Panc1 (cell line): ENCODE measurements at places on chromosomes 7 and 10.

GRCh38 chr7:148466120-148466519, 124.4 kb upstream of the C7orf33 start:
- DNase-seq: no peak

DNA sequence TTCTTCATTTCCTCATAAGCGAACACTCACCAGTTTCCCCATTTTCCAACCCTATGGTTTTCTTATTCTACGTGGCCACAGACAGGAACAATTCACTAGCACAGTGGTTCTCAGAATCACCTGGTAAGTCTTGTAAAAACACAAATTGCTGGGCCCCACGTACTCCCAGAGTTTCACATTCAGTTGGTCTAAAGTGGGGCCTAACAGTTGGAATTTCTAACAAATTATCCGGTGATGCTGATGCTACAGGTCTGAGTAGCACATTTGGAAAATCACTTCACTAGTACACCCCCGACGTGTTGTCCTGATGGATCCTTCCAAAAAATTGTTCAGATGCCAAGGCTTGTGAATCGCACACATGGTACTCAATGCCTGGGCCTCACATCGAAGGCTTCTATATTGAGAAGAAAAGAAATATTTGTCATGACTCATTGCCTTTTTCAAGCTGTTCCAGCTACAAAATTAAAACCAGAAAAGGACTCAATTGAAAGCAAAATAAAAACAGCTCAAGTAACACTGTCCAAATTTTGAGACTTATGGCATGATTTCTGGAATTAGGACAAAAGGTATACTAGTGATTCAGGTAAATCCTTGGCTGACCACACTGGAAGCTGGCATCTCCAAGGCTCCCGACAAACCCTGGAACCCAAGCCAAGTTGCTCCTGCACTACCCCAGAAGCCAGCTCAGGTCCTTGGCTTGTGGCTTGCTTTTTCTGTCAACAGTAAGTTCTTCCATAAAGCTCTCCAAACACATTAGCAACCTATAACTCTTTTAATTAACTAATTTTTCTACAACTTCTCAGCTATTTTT, 12.9 kb upstream of the VIM start:
- DNase-seq: no peak

DNA sequence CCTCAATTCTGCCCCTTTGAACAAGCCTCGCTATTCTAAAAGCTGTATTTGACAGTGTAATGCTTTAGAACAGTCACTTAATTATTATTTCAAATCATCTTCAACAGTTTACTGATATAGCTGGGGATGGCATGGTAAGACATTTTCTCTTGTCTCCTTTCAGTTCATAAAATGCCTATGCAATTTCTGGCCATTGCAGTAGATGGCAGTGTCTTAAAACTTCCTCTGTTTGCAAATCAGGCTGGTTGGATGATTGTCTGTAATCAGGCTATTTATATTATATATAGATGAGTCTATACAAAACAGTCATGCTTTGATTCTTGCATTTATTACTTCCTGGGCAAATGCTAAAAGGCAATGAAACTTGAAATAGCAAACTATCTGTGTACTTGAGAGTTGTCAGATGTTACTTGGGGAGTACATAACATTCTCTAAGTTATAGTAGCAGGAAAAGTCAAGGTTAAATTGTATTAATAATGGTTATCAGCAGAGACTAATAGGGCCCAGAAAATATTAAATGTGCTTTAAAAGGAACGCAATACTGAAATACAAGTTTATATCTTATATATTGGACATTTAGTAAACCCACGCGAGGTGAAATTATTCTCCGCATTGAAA, 55.5 kb upstream of the LHFPL3 start:
- no peak for DNase-seq

DNA sequence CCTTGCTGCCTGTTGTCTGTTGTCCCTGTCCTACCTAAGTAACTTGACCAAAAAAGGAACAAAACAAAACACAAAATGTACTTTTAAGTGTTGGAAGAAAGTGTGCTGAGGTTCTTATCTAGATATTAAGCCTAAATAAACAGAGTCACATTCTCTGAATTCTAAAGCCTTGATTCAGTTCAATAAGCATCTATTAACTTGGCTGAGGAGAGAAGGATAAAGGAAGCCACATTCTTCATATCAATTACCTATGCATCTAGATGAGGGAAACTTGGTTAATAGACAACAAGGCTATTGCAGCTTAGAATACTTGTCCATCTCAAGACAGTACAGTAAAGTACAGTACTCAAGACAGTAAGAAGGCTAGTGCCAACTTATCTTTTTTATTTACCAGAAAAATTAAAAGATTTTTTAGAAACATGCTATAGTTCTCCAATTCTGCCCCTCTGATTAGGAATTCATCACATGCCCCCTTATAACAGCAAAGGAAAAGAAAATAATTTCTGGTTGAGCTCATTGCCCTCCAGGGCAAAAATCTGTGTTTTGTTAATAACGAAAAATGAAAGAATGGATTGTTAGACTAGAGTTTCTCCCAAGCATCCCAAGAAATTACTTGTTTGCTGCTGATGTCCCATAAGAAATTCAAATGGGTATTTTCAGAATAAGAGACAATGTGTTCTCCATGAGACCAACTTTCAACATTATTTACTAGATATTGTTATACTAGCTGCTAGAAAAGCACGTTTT, 546.5 kb upstream of the SEMA3D start:
- no peak for DNase-seq

DNA sequence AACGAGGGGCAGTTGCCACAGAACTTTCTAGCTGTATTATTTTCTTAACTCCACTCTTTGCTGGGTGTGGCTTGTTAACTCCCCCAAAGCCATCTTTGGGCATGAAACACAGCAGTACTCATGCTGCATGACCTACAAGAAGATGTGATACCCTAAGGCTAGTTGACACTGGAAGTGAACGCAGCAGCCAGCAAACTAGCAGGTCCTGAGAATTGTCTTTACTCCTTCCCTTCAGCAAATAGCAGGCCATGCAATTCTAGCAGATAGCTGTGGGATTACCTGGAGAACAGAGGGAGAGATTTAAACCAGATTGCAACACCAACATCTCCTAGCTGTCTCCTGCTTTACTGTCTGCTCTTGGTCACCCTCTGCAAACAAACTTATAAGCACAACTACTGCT, 688.0 kb upstream of the ZWINT start:
- no peak for DNase-seq

DNA sequence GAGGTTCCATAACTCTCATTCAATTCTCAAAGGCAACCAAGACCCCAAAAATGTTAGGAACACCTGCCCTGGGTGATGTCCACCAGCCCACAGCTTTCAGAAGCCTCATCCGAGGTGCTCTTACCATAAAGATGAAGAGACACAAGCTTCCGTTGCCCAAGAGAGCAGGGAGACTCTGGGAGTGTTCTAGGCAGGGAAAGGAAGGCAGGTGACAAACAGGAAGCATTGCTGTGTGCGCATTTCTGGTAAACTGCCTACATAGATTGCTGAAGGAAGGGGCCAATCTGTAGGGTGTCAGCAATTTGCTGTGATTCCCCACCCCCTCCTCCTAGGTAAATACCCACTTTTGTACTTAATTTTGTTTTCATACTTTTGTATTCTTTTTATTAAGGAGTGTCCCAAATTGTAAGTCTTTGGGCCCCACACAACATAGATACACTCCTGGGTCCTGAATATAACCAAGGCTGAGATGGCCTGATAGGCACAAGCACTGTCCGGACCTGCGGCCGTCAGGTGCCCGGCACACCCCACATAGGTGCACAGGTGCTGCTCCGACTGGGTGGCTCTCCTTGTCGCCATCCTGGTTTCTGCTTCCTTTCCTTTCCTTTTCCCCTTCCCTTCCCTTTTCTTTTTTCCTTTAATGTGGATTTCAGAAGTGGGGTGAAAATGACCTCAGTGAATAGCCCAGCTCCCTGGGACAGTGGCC, 51.4 kb upstream of the SMNDC1 start:
- no peak for DNase-seq

DNA sequence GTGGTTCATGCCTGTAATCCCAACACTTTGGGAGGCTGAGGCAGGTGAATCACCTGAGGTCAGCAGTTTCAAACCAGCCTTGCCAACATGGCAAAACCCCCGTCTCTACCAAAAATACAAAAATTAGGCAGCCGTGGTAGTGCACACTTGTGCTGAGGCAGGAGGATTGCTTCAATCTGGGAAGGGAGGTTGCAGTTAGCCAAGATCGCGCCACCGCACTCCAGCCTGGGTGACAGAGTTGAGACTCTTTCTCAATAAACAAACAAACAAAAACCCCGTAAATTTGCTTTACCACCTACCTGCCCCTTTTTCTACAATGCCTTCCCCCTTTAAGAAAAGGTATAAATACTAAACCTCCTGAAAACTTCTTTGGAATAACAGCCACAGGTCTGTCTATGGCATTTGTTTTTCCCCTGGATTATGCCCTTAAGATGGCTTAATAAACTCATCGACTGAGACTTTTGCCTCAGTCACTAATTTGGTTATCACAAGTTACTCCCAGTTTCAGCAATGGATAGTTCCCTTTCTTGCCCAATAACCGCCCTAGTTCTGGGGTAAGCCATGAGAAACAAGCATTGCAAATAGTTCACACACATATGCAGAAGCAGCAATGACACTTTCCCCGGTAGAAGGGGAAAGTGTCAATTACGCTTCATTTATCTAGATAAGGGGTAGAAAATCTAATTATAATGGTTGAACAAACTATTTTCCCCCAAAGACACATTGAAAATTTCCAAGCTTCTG, 52.8 kb upstream of the SVIL start:
- DNase-seq: no peak

GRCh38 chr10:75910032-75910431, 478.6 kb downstream of the LRMDA start:
- DNase-seq: no peak

GRCh38 chr7:40211276-40212003, 76.6 kb downstream of the SUGCT start:
- DNase-seq: no peak

GRCh38 chr7:94378356-94378755, 16.3 kb upstream of the COL1A2 start:
- DNase-seq: no peak

- no peak for DNase-seq
Observed at GRCh38 chr10:86798025-86798424, 41.6 kb downstream of the BMPR1A start.

- no peak for DNase-seq
Observed at GRCh38 chr7:111855842-111856227, 293.5 kb upstream of the IMMP2L start.

DNA sequence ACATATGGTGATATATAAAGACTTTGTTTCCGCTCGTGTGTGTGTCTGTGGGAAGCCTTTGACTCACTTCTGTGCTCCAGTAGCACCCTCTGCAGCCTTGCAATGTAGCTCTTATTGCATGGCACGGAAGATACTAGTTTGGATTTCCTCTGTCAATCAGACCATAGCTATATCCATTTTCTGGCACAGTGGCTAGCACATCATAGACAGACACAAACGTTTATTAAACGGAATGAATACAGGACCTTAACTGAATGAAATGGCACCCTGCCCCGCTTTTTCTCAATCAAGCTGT, 124.0 kb upstream of the PTPN20 start:
- DNase-seq: no peak

- DNase-seq: no peak
Observed at GRCh38 chr10:42482411-42482810, 156.0 kb downstream of the ZNF33B start.

GRCh38 chr7:46830-47140, 145.6 kb upstream of the FAM20C start:
- DNase-seq: no peak

DNA sequence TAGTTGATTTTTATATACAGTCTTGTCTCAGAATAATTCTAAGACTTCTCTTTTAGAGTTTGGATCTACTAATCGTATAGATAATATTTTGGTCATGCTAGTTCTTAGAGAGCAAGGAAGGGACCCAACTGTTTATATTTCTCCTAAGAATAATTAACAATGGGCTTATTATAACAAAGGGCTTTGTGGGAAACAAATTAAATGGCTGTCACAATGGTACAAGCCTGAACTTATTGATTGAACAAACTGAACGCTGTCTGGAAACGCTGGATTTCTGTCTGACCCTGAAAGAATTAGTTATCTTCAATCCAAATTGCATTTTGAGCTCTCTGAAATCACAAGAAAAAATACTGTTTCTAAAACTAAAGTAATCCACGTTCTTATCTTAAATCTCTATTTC, 56.8 kb downstream of the CSTF2T start:
- no peak for DNase-seq

- no peak for DNase-seq
Observed at GRCh38 chr7:129090300-129090907, 35.5 kb upstream of the TNPO3 start.

GRCh38 chr7:153193144-153193595, 433.6 kb downstream of the ACTR3B start:
- DNase-seq: no peak

GRCh38 chr7:130957137-130957513, 223.1 kb upstream of the KLF14 start:
- DNase-seq: no peak

GRCh38 chr10:84306751-84307384, 21.5 kb upstream of the CCSER2 start:
- no peak for DNase-seq

DNA sequence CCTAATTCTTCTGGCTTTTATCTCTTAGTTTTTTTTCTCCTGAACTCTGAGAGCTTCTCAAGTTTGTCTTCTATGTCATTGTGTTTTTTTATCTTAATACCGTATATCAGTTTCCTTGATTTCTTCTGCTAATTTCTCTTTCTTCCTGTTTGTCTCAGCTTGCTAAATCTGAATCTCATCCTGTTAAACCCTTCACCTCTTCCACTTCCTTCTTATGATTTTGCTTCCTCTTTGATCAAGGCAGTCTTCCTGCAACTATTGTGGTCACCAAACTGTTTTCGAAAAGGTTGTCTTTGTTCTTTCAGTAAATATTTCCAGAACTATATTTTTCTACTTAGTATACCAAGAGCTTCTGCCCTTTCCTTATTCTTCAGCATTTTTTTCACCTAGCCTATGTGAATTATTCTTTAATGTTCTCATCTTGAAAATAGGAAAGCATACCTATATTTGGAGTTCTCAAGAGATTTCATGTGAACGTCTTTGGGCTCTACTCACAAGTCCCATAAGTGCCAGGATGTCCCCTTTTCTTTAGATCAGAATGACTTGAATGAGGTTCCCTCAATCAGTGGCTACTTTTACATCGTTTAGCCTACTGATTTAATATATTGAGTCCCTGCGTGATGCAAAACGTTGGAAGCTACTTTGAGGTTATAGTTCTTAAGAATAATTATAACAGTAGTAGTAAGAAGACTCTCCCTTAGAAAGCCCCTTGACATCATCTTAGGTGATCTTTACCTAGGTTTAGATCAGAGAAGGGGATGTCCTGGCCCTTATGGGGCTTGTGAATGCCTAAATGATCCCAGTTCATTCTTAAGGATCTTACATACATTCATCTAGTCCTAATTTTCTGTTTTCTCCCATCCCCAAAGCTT, 415.4 kb upstream of the AUTS2 start:
- no peak for DNase-seq

GRCh38 chr7:89247207-89247606, 451.7 kb upstream of the TEX47 start:
- DNase-seq: no peak

- no peak for DNase-seq
Observed at GRCh38 chr10:125415006-125415633, 254.8 kb upstream of the CTBP2 start.

- no peak for DNase-seq
Observed at GRCh38 chr10:3295582-3296151, 123.1 kb upstream of the PITRM1 start.
